Body of pancreas (tissue), 4 donors: ENCODE measurements at places on chromosomes 16 and 17.

GRCh38 chr16:3623642-3624041, 12.2 kb upstream of the SLX4 start:
- DNase-seq = no peak
- H3K36me3 ChIP-seq = no peaks in the 10 kb centered on the region
- no peaks in the 10 kb centered on the region for H3K4me1 ChIP-seq
- H3K27ac ChIP-seq = no peak overlapping the region
- no peaks in the 10 kb centered on the region for H3K27me3 ChIP-seq

DNA sequence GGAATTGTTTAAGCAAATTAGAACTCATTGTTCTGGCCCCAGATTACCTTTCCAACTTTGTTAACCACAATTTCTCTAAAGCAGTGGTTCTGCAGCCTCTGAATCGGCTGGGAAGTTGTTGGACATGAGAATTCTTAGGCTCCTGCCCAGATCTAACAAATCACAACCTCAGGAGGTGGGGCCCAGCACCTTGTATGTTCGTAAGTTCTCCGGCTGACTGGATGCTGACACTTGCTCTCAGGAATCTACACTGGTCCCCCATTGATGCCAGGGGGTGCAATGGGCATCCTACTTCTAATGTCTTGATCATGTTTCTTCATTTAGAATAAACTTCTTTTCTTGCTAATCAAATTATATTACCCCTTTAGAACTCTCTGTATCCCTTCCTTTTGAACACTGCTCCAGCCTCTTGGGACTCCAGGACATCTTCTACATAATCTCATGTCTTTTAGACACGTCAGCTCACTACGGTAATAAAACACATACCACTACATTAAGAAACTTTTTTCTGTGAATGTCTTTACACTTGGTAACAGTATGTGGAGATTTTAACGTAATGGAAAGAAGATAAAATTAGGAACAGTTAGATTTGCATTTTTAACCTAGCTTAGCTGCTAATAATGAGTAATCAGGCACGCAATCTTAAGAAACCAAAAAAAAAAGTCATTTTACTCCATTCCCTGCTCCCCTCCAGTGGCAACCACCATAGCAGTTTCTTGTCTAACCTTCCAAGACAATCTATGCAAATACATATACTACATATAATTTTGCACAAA, 143.2 kb downstream of the ITFG1 start:
- no peak overlapping the region for H3K4me3 ChIP-seq
- H3K4me1 ChIP-seq = no peaks in the 10 kb centered on the region
- DNase-seq = no peak
- no peak overlapping the region for H3K27ac ChIP-seq

DNA sequence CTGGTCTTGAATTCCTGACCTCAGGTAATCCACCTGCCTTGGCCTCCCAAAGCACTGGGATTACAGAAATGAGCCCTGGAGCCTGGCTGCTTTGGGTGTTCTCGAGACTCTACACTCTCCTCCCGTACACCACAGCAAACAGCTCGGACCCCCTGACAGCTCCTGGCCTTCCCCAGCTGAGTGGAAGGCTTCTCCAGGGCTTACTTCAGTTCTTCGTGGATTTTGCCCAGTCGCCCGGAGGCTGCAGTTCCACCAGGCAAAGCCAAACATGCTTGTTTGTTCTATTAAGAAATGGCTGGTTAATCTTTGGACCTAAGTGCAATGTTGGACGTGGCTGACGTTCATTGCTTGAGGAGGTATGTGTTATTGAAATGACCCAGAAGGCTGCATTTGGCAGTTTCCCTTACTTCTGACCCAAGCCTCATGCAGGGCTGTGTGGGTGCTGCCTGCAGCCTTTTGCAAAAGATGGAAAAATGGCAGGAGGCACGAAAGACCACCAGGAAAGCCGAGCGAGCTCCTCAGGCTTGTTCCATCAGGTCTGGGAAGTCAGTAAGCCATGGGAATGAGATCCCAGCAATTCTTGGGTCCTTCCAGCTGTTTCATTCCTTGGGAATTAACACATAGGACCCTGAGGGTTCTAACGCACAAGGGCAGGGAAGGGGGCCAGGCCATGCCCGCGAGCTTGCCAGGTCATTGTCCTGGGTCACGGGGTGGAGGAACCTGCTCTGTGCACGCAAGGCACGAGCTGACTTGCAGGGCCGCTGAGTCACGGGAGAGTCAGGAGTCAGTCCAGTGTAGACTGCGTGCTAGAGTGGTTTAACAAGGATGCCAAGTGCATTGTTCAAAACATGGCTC, 23.9 kb upstream of the KLHDC4 start:
- no peaks in the 10 kb centered on the region for H3K27me3 ChIP-seq
- peaks cover 27% of the 10 kb centered on the region for H3K4me1 ChIP-seq
- no peaks in the 10 kb centered on the region for H3K36me3 ChIP-seq
- no peak for DNase-seq

GRCh38 chr16:47467501-47467900, 6.4 kb downstream of the PHKB start:
- H3K4me3 ChIP-seq = no peak overlapping the region
- H3K27ac ChIP-seq = no peak overlapping the region
- no peak for DNase-seq
- no peaks in the 10 kb centered on the region for H3K36me3 ChIP-seq

GRCh38 chr16:51402298-51402697, 251.2 kb upstream of the SALL1 start:
- peak overlapping the region; percentile 83 for H3K27ac ChIP-seq
- no peak overlapping the region for H3K4me3 ChIP-seq
- H3K4me1 ChIP-seq = peaks cover 77% of the 10 kb centered on the region

- DNase-seq = no peak
- H3K27me3 ChIP-seq = no peaks in the 10 kb centered on the region
- H3K4me3 ChIP-seq = no peak overlapping the region
- no peaks in the 10 kb centered on the region for H3K4me1 ChIP-seq
- no peak overlapping the region for H3K27ac ChIP-seq
These were observed 9.4 kb upstream of the TEDC2 start for GRCh38 chr16:2450535-2450934.

GRCh38 chr17:48045316-48046001, 2.7 kb upstream of the NFE2L1 start:
- no peaks in the 10 kb centered on the region for H3K27me3 ChIP-seq
- H3K4me1 ChIP-seq = peaks cover 39% of the 10 kb centered on the region
- peak overlapping the region; percentile 92 for H3K27ac ChIP-seq
- peak; percentile 67 for DNase-seq
- no peak overlapping the region for H3K4me3 ChIP-seq
- H3K36me3 ChIP-seq = no peaks in the 10 kb centered on the region

GRCh38 chr16:84026606-84027005, 16.0 kb downstream of the SLC38A8 start:
- H3K27me3 ChIP-seq = no peaks in the 10 kb centered on the region
- no peaks in the 10 kb centered on the region for H3K4me1 ChIP-seq
- DNase-seq = no peak
- no peak overlapping the region for H3K4me3 ChIP-seq
- H3K36me3 ChIP-seq = no peaks in the 10 kb centered on the region

DNA sequence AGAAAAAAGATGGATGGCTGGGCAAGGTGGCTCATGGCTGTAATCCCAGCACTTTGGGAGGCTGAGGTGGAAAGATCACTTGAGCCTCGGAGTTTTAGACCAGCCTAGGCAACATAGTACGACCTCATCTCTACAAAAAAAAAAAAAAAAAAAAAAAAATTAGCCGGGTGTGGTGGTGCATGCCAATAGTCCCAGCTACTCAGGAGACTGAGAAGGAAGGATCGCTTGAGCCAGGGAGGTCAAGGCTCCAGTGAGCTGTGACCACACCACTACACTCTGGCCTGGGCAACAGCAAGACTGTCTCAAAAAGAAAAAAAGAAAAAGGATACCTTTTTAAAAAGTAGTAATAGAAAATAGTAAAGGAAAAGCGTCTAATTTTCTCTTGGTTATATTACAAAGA, 20.7 kb downstream of the ZNF652 start:
- no peaks in the 10 kb centered on the region for H3K36me3 ChIP-seq
- H3K27ac ChIP-seq = no peak overlapping the region
- H3K4me3 ChIP-seq = no peak overlapping the region
- no peak for DNase-seq
- H3K27me3 ChIP-seq = no peaks in the 10 kb centered on the region

- H3K27ac ChIP-seq = no peak overlapping the region
- H3K36me3 ChIP-seq = no peaks in the 10 kb centered on the region
- no peak for DNase-seq
- no peak overlapping the region for H3K4me3 ChIP-seq
- no peaks in the 10 kb centered on the region for H3K4me1 ChIP-seq
These were observed 44.6 kb downstream of the SDK2 start for GRCh38 chr17:73599599-73599998.

DNA sequence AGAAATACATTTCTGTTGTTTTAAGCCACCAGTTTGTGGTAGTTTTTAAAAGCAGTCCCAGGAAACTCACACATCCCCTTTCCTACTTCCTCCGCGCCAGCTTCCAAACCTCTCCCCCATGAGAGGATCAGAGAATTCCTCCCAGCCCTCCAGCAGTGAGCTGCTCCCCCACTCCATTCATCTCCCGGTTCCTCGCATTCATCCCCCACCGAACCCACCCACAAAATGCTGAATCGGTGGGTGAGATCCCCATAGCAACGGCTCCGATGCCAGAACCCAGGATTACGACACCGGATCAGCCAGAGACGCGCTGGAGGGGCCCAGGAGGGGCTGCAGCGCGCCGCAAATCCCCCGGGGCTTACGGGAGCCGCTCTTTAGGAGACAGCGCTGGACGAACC, 251.4 kb upstream of the RPL38 start:
- peaks cover 4% of the 10 kb centered on the region for H3K27me3 ChIP-seq
- H3K36me3 ChIP-seq = no peaks in the 10 kb centered on the region
- H3K27ac ChIP-seq = no peak overlapping the region
- DNase-seq = no peak
- H3K4me1 ChIP-seq = peaks cover 27% of the 10 kb centered on the region

GRCh38 chr17:28501421-28502284, 4.5 kb upstream of the FOXN1 start:
- peaks cover 28% of the 10 kb centered on the region for H3K4me1 ChIP-seq
- no peaks in the 10 kb centered on the region for H3K36me3 ChIP-seq
- no peaks in the 10 kb centered on the region for H3K27me3 ChIP-seq
- H3K4me3 ChIP-seq = no peak overlapping the region
- no peak for DNase-seq
- no peak overlapping the region for H3K27ac ChIP-seq

DNA sequence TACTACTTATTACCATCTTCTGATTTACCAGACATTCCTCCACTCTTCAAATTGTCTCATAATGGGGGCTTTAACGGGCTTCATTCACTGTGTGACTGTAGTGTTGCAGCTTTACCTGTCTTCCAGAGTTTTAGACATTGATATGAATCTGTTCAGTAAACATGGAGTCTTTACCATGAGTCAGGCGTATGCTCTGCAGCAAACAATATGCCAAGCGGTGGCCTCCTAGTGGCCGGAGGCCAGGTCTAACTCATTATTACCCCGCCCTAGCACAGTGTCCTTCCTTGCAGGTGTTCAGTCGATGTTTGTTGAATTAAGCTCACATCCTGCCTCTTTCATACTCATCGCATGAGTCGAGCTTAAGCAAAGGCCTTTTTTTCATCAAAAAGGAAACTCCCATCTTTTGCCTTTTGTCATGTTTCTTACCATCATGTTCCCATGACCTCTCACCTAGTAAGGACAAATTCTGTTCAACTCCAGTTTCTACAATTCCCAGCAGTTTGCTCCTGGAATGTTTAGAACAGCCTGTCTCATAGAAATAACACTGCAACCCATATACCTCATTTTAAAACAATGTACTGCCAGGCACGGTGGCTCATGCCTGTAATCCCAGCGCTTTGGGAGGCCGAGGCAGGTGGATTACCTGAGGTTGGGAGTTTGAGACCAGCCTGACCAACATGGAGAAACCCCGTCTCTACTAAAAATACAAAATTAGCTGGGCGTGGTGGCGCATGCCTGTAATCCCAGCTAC, 39.4 kb downstream of the TUBD1 start:
- H3K27me3 ChIP-seq = no peaks in the 10 kb centered on the region
- peaks cover 89% of the 10 kb centered on the region for H3K4me1 ChIP-seq
- no peaks in the 10 kb centered on the region for H3K36me3 ChIP-seq

DNA sequence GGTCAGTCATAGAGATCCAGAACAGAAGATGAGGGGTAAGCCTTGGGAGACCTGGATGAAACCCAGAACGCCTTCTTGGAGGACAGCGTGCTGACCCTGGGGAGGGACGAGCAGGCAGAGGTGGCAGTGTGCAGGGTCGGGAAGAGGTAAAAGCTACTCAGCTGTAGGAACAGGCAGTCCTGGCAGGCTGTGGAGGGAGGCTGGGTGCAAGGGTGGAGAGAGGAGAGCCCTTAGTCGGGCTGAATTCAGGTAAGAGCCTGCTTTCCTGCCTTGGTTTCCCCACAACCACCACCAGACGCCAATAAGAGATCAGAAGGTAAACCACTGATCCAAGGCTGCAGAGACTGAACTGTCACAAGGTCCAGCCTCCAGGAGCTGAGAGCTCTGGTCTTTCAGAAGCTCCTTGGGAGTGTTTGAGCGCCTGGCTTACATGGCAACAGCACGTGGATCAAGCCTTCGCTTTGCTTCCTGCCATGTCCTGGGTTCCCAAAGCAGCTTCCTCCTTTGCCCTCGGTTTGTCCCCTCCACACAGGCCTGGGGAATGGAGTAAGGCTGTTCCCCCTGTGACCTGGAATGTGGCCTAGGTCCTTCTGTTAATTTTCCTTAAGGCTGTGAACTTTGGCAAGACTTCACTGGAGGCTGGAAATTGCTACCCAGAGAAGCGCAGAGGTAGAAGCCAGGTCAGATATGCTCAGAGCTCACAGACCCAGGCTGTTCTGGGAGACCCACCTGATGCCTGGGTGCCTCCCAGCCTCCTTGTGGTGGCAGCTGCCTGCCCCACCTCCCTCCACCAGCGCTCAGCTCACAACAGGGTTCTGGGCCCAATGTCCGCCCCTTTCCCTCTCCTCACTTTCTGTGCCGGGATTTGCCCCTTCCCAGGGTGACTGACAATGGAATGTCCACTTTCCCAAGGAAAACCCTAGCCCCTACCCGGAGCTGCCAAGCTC, 3.9 kb upstream of the PDK2 start:
- no peaks in the 10 kb centered on the region for H3K27me3 ChIP-seq
- H3K27ac ChIP-seq = no peak overlapping the region
- DNase-seq = no peak

- no peak overlapping the region for H3K27ac ChIP-seq
- no peaks in the 10 kb centered on the region for H3K36me3 ChIP-seq
- no peaks in the 10 kb centered on the region for H3K27me3 ChIP-seq
These were observed 168.0 kb downstream of the AHSP start for GRCh38 chr16:31695667-31696066.

GRCh38 chr16:31113121-31114120, 4.0 kb upstream of the KAT8 start:
- H3K27ac ChIP-seq = peak overlapping the region; percentile 95
- no peaks in the 10 kb centered on the region for H3K36me3 ChIP-seq
- no peaks in the 10 kb centered on the region for H3K27me3 ChIP-seq
- H3K4me3 ChIP-seq = no peak overlapping the region
- peaks cover 71% of the 10 kb centered on the region for H3K4me1 ChIP-seq

DNA sequence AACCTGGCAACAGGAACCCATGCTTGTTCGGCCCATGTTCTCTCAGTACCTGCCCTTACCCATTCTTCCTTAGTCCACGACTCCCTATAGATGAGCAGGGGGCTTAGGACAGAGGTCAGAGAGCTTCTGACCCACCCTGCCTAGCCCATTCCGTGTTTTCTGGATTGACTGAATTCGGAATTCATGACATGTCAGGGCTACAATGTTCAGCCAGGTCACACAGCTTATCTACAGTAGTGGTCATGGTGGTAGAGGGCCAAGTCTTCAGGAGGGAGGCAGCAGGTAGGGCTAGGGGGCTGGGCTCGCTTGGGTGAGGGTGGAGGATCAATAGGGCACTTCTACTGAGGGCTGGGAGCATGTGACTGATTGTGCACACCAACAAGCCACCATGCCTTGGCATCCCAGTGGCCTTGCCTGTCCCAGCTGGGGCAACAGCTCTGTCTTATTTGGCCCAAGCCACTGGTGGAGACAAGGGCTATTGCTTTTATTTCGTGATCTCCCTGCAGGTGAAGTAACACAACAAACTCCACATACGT, 3.1 kb downstream of the HEXIM2 start:
- no peaks in the 10 kb centered on the region for H3K27me3 ChIP-seq
- no peak overlapping the region for H3K27ac ChIP-seq
- H3K36me3 ChIP-seq = no peaks in the 10 kb centered on the region
- DNase-seq = no peak
